ENCODE measurements at places on chromosomes 3 and 15. TPM values are rescaled to one million over a fixed set of nuclear protein-coding genes. Genes with fewer than 3 reads are reported as not detected.

DNA sequence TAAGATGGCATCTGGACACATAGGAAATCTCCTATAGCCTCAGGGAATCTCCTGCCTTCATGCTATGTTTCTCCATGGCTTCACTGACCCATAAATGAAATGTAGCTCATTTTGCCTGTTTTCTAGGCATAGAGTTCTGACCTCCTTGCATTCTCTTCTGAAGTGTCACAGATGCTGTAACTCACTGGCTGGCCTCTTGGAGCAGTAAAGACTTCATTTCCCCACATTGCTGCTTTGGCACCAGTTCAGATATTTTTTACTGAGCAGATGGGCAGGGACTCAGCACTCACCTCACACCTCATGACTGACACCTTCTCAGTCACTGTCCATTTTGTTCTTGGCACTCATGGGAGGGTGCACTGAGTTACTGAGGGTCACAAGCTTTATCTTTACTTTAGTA is 286.7 kb upstream of the TGFBR2 start:
- DNase-seq: no peak

- no peak for DNase-seq
Measured at GRCh38 chr3:2908693-2909351, 201.4 kb downstream of the IL5RA start.

The ZNF385D gene
- polyA plus RNA-seq: 17.4 TPM

DNA sequence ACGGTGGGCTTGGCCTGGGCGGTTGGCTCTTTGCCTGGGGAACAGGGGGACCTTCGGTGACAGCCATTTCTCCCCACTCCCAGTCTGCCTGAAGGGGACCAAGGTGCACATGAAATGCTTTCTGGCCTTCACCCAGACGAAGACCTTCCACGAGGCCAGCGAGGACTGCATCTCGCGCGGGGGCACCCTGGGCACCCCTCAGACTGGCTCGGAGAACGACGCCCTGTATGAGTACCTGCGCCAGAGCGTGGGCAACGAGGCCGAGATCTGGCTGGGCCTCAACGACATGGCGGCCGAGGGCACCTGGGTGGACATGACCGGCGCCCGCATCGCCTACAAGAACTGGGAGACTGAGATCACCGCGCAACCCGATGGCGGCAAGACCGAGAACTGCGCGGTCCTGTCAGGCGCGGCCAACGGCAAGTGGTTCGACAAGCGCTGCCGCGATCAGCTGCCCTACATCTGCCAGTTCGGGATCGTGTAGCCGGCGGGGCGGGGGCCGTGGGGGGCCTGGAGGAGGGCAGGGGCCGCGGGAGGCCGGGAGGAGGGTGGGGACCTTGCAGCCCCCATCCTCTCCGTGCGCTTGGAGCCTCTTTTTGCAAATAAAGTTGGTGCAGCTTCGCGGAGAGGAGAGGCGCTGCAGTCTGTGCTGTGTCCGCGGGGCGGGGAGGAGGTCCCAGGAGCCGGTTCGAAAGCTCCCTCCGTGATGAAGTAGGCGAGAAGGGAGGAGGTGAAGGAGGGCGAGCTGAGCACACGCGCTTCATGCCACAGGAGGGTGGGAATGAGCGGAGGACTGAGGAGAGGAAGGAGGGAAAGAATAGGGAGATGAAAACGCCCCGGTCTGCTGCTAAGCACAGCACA is 9.6 kb downstream of the CLEC3B start:
- no peak for DNase-seq

The FBN1 gene
- polyA plus RNA-seq: 113 TPM

DNA sequence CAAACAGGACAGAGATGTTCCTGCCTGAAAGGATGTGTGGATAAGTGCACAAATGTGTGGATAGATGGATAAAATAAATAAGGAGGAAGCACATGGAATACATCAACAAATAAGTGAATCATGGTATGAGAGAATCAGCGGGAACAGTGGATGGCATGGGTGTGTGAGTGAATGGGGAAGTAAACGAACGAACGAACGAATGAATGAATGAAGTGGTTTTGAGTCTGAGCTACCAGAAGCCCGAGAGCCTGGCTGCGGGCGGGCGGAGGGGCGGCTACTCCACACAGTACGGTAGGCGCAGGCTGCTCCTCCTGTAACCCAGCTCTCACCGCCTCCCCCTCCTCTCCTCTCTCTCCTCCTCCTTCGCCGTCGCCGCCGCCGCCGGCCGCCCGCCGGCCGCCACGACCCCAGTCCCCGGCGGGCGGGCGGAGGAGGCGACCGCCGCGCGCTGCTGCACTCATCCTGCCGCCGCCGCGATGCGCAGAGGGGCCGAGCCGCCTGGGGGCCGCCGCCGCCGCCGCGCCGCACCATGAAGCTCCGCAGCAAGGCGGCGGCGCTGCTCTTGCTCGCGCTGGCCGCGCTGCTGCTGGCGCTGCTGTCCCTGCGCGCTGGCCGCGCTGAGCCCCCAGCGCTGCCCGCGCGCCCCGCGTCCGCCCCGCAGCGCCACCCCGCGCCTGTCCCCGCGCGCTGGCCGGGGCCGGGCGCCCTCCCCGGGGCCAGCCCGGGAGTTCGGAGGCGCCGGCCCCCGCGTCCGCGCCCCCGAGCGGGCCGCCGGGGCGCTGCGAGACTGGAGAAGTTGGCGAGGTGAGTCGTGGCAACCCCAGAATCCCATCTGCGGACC is at the start of gene GXYLT2:
Gene GXYLT2 (plus strand): TSS at position 342 of the 841 bp plus-strand sequence. CDS start 188 bp downstream, at position 530.
- DNase-seq: no peak

The RIOX2 gene
- 41.6 TPM for polyA plus RNA-seq

GRCh38 chr3:172288651-172289050 is 159.6 kb downstream of the GHSR start:
- no peak for DNase-seq

The SLC6A1 gene
- 1.9 TPM for polyA plus RNA-seq

The SLC28A1 gene
- polyA plus RNA-seq: 10.3 TPM

DNA sequence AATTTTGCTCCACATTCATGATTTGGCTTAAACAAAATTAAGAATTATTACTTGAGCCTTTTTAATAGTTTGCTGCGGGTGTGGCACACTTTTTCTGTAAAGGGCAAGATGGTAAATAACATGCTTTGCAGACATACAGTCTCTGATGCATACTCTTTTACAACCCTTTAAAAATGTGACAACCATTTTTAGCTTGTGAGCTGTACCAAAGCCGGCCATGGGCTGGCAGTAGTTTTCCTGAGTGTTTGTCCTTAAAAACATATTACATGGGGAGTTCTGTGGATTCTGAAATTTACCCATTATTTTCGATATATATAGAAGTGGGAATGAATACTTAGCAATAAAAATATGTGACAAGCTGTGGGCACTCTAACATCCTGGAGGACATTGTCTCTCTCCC is 163.4 kb downstream of the FNDC3B start:
- DNase-seq: no peak

The TMEM207 gene
- polyA plus RNA-seq: 17.7 TPM

DNA sequence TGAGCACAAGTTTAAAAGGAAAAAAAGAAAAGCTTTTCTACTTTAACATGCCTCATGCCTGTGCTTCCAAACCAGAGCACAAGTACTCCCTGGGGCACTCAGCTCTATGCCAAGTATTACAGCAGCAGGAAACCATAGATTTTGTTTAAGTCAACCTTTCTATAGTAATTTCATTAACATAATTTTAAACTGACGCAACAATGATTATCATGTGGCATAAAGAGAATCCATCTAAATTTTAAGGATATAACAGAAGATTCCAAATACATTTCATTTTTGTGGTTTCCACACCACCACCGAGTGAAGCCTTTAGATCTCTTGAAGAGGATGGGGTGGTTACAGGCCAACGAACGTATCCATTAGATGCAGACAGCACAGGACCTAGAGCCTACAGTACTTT is 112.1 kb downstream of the TNIK start:
- DNase-seq: no peak

The CLEC3B gene
- 36.9 TPM for polyA plus RNA-seq

- DNase-seq: no peak
Measured at GRCh38 chr15:93929375-93930094, 301.8 kb upstream of the MCTP2 start.

GRCh38 chr3:16871915-16872842 is 12.6 kb upstream of the PLCL2 start:
- no peak for DNase-seq

DNA sequence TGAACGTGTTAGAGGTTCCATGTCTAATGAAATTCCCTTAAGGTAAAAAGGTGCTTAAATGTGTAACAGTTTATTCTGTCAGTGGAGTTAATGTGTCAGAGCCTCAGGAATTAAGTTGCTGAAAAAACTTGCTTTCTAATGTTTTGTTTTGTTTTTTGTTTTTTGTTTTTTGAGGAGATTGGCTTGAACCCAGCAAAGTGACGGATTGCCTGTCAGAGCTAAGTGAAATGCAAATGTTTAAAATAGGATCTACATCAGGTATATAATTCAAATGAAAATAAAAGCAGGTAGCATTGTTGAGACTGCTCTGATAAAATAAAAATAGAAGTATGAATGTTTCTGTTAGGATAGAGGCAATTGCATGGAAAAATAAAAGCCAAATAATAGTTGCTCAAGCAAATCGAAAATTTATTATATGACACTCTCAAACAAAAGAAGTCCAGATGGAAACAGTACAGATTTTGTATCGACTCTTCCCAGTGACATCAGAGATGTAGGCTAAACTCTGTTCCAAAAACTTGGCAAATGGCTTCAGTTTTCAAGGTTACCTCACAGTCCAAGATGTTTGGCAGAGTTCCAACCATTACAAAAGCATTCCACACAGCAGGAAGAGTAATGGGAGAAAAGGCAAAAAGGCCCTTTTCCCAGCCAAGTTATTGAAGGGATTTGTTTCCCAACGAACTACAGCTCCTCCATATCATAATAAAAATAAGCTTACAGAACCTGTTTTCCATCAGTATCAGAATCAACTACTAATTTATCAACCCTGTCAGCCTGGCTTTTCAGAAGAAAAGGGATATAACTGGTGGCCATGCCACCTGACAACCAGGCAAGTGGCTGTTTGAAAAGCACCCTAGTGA is 291.0 kb downstream of the TBL1XR1 start:
- peak; percentile 49 for DNase-seq

Data from renal cortex interstitium (tissue), 15 donors.